A549 treated with ZK216348 at 1 μM for 4 hours (cell line): ENCODE measurements at places on chromosomes 11 and 22. TPM values are rescaled to one million over a fixed set of nuclear protein-coding genes. Genes with fewer than 3 reads are reported as not detected.

GPHA2 gene
- total RNA-seq = not detected in 5 replicates

TRIM34 gene
- total RNA-seq = 2.6 to 4.3 TPM (median 3.5 TPM) in 5 replicates

OR8K5 gene
- total RNA-seq = not detected in 5 replicates

P4HA3 gene
- 37.2 to 64.7 TPM (median 49.8 TPM) in 5 replicates for total RNA-seq

FGF3 gene
- total RNA-seq = not detected in 5 replicates

C11orf87 gene
- total RNA-seq = not detected in 5 replicates

LMO2 gene
- total RNA-seq = 0.47 to 0.91 TPM (median 0.65 TPM) in 5 replicates

IFITM10 gene
- total RNA-seq = 0.71 to 1.6 TPM (median 0.99 TPM) in 5 replicates

MUC15 gene
- total RNA-seq = not detected in 5 replicates

FGF19 gene
- 0.09 to 0.14 TPM (median 0.10 TPM) in 4 of 5 replicates, not detected in the other for total RNA-seq

MMP7 gene
- total RNA-seq = 19.3 to 36.5 TPM (median 22.8 TPM) in 5 replicates

MORC2 gene
- total RNA-seq = 12.2 to 17.5 TPM (median 14.7 TPM) in 5 replicates

OR51E2 gene
- total RNA-seq = not detected in 5 replicates

CARNS1 gene
- 0.08 to 0.21 TPM (median 0.14 TPM) in 5 replicates for total RNA-seq

UBTFL1 gene
- not detected in 5 replicates for total RNA-seq

KMT2A gene
- 11.4 to 14.8 TPM (median 13.0 TPM) in 5 replicates for total RNA-seq

PAMR1 gene
- total RNA-seq = not detected in 5 replicates

MGAT3 gene
- total RNA-seq = 0.20 to 0.76 TPM (median 0.56 TPM) in 5 replicates

GLYATL1 gene
- total RNA-seq = 0.07 TPM in 1 of 5 replicates, not detected in the others

RGL4 gene
- not detected in 5 replicates for total RNA-seq

PRSS23 gene
- 415 to 532 TPM (median 475 TPM) in 5 replicates for total RNA-seq

TSSK2 gene
- not detected in 5 replicates for total RNA-seq

OR8G1 gene
- total RNA-seq = not detected in 5 replicates

GAB2 gene
- 4.0 to 6.1 TPM (median 4.5 TPM) in 5 replicates for total RNA-seq

SCGB1D2 gene
- not detected in 5 replicates for total RNA-seq

PRRG4 gene
- 0.66 to 1.4 TPM (median 1.0 TPM) in 5 replicates for total RNA-seq
